ENCODE measurements at places on chromosomes 16 and 17.

GRCh38 chr16:6528217-6528616, 804.4 kb upstream of the RBFOX1 start:
- no peak for DNase-seq

DNA sequence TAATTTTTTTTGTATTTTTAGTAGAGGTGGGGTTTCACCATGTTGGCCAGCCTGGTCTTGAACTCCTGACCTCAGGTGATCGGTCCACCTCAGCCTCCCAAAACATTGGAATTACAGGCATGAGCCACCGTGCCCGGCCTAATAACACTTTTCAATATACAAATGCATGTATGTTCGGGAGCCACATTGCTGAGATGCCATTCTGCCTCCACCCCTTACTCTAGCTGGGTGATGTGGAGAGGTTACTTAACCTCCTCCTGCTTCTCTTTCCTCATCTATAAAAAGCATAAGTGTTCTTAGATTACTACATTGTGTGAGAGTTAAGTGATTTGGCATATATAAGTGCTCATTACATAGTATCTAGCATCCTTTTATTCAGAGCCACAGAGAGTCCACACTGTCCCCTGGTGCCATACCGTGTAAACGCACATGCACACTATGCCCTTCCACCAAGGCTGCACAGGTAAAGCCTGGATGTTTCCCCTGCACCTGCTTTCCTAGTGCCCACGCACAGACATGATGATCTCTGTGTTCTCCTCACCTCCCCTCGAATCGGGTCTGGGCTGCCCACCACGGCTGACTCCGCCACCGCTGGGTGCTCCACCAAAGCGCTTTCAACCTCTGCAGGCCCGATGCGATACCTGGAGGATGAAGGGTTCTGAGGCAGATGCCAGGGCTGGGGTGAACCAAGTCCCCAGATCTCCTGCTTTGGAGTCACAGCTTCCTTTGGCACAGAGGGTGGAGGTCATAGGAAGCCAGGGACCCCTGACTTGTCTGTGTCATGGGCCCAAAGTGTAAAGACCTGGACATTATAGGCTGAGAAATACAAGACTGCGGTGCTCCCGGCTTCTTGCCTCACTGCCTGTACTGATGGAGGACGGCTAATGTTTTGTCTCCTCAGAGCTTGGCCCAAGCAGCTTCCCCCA, 49.0 kb upstream of the ACSM2B start:
- no peak for DNase-seq

GRCh38 chr16:11051430-11051829, 107.1 kb downstream of the CLEC16A start:
- DNase-seq, result no peak

DNA sequence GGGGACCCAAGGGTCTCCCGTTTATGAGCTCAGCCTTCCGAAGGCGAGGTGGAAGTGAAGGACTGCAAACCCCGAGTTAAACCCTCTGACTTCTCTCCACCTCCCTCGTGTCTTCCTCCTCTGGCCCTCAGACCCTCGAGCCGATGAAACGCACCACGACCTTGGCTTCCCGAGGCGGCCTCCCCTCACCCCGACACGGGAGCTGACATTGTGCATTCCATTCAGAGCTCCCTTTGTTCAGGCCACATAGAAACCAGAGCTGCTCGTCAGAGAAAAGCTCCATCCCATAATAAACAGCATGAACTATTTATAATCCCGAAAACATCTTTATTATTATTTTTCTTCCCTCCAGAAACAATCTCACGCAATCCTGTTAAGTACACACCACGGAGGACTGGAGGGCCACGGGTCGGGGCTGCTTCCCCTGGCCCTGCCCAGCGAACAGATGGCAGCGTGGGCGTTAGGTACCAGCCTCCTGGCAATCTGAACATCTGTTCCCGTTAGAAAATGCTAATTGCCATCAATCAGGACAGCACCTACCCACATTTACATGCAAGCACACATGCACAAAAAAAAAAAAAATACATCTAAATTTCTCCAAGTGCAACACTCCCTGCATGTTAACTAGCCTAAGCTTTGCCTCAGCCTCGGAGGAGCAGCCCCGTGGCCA, 145.7 kb downstream of the RBFOX3 start:
- no peak for DNase-seq

DNA sequence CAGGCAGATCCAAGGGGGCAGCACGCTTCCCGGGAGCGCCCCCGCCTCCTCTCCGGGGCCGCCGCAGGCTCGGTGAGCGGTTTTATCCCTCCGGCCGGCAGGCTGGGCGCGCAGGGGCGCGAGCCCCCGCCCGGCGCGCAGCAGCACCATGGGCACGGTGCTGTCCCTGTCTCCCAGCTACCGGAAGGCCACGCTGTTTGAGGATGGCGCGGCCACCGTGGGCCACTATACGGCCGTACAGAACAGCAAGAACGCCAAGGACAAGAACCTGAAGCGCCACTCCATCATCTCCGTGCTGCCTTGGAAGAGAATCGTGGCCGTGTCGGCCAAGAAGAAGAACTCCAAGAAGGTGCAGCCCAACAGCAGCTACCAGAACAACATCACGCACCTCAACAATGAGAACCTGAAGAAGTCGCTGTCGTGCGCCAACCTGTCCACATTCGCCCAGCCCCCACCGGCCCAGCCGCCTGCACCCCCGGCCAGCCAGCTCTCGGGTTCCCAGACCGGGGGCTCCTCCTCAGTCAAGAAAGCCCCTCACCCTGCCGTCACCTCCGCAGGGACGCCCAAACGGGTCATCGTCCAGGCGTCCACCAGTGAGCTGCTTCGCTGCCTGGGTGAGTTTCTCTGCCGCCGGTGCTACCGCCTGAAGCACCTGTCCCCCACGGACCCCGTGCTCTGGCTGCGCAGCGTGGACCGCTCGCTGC, 832 bp downstream of the CDK5R1 start:
- DNase-seq, result peak; percentile 49

DNA sequence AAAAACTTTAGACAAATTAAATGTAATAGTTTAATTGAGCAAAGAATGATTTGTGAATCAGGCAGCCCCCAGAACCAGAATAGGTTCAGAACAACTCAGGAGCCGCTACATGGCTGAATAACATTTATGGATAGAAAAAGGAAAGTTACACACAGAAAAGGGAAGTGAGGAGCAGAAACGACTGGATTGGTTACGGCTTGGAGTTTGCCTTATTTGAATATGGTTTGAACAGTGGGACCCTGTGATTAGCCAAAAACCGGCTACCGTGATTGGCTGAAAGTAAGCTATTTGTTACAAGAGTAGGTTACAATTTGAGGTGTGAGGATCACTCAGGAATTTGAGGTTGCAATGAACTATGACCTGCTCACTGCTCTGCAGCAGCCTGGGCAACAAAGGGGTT, 1139.8 kb downstream of the CDH11 start:
- DNase-seq, result no peak

- peak; percentile 27 for DNase-seq
Measured at GRCh38 chr17:80819422-80820164, 172.0 kb upstream of the CHMP6 start.

GRCh38 chr16:48607056-48607825, 2.7 kb downstream of the N4BP1 start:
- DNase-seq, result no peak

DNA sequence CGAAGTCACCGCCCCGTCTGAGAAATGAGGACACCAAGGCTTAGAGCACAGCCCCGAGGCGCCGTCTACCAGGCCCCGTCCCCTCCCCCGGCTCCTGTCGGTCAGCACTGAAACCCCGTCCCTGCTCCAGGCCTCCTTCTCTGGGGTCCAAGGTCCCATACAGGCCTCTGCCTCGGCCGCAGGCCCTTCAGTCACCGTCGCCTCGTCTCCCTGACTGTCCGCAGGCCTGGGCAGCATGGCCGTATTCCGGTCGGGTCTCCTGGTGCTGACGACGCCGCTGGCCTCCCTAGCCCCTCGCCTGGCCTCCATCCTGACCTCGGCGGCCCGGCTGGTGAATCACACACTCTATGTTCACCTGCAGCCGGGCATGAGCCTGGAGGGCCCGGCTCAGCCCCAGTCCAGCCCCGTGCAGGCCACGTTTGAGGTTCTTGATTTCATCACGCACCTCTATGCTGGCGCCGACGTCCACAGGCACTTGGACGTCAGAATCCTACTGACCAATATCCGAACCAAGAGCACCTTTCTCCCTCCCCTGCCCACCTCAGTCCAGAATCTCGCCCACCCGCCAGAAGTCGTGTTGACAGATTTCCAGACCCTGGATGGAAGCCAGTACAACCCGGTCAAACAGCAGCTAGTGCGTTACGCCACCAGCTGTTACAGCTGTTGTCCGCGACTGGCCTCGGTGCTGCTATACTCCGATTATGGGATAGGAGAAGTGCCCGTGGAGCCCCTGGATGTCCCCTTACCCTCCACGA, 617 bp downstream of the COASY start:
- DNase-seq, result peak; percentile 29

All from activated CD4-positive, alpha-beta T cell treated with anti-CD3 and anti-CD28 coated beads for 48 hours (primary cell).